ENCODE measurements at places on chromosomes 1 and 21.

DNA sequence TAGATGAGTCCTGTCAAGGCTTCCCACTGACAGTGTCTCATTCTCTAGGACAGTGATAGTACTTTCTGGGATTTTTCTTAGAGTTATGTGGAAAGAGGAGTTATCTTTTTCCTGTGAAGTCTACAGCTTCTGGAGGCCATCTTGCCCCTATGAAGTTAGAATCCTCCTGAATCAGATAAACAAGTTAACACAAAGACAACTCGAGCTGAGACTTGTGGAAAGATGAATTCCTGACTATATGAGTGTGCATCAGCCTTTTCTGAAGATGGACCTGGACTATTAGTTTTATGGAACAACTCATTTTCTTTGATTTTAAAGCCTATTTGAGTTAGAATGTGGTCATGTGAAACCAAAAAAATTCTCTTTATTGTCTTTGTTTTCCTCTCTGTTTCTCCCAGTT is 290.9 kb downstream of the LRRIQ3 start:
- DNase-seq: no peak

DNA sequence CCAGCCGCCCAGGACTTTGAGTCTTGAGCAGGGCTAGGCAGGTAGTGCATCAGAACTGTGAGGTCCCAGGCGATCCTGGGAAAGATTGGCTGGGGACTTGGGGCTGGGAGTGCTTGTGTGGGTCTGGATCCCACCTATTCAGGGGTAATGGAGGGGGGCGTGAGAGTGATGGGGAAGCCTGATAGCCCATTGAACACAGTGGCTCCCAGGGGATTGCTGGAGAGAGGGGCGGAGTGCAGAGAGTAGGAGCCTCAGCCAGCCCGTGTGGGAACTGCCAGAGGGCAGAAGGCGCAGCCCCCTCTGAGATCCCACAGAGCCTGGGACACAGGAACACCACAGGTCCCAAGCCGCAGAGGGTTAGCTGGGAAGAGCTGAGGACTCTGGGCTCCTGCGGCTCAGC is 19.3 kb upstream of the PDZK1IP1 start:
- DNase-seq: no peak

DNA sequence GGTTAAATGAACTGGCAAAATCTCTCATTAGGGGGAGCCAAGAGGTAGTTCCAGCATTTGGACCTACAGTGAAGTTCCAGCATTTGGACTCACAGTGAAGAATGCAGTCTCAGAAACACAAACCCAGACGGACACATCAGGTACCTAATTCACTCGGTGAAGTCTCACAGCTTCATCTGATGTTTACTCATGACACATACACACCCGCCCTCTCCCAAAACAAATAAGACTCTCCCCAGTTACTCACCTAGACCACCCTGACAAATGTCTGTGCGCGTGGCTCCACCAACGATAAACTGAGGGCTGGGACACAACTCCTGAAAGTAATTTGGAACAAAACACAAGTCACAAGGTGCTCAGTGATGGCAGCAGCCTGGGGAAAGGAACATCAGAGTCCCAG is 11.4 kb downstream of the CAPN8 start:
- no peak for DNase-seq

GRCh38 chr21:35517865-35518264 is 468.8 kb upstream of the RUNX1 start:
- DNase-seq: no peak

- DNase-seq: no peak
Observed at GRCh38 chr1:20711285-20712214, 6.3 kb downstream of the KIF17 start.

All from activated T-cell treated with anti-CD3 and anti-CD28 coated beads for 4 hours (primary cell).